GM06990 (cell line): ENCODE measurements at places on chromosomes 2 and 18.

GRCh38 chr2:191374366-191374765 lies 129.2 kb downstream of the MYO1B start:
- DNase-seq, result no peak

- DNase-seq, result no peak
Measured at GRCh38 chr2:203043226-203043625, 28.6 kb downstream of the NBEAL1 start.

DNA sequence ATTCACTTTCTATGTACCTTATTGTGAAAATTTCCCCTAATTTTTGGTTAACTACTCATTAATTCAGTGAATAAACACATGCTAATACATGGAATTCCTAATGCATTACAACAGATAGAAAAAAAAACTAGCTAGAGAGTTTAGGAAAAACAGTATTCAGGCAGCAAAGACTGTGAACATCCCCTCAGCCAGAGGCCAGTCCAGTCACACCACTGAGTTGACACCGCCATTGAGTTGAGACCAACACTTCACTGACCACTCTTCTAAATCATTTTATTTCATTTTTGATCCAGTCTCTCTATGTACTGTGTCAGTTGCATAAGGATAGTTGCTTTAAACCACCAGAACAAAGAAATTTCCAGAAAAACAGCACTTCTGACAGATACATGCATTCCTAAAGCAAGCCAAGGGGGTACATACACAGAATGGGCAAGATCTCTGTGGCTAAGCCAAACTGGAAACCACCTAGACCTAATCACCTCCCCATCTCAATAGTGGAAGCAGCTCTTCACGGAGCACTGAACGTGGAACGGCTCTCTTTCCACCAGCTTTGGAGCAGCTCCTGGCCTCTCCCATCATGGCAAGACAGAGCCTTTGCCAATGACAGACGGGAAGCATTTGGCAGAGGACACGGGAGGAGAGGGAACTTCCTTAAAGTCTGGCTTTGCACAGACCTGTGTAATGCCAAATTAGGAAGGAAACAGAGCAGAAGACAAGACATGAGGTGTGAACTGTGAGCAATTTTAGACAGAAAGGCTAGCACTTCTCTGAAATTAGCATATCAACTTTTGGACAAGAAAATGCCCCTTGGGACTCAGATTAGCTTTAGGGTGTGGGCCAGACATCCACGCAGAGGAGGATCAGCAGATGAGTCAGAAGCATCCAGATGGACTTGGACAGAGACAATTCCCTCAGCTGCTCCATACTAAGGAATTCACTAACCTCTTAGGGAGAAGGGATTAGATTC lies 36.4 kb downstream of the CACNB4 start:
- DNase-seq, result peak; percentile 57

DNA sequence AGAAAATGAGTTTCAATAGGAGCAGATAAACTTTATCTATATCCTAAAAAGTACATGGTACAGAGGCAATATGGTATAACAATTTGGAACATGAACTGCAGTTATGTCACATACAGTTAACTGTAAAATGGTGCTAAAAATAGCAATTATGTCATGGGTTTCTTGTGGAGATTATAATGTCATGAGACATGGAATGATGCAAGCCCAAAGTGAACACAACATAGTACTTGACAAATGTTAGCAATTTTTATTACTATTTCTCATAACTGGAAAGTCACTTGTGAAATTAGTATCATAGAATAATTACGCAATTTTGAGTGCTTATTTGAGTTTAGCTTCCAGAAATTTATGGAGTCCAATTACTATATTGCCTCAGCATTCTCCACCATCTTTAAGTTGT lies 1263.4 kb downstream of the DSC3 start:
- no peak for DNase-seq

GRCh38 chr2:13666582-13667414 lies 950.1 kb downstream of the TRIB2 start:
- peak; percentile 6 for DNase-seq

- peak; percentile 18 for DNase-seq
Measured at GRCh38 chr18:48007955-48008701, 77.7 kb upstream of the SMAD2 start.

- DNase-seq, result no peak
Measured at GRCh38 chr18:31637445-31637844, 45.8 kb downstream of the TTR start.

GRCh38 chr18:60568220-60568619 lies 195.6 kb upstream of the MC4R start:
- no peak for DNase-seq

- DNase-seq, result no peak
Measured at GRCh38 chr2:233342301-233342700, 12.0 kb upstream of the DGKD start.

- no peak for DNase-seq
Measured at GRCh38 chr2:47243596-47244323, 88.7 kb upstream of the STPG4 start.

DNA sequence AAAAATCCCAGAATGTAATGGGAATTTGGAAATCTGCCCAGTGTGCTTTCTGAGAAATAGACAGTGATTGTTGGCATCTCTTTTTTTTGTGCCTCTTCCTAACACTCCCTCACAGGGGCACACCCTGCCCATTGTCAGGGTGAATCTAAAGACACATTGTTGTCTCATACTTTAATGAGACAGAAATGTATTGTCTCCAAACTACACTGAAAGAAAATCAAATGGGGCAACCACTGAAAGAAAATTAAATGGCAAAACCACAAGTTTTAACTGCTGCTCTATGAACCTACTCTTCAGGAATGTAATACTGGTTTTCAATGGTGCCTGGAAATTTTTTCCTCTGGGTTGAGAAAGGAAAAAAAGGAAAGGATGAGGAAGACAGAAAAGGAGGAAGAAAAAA lies 43.2 kb upstream of the GLS start:
- no peak for DNase-seq

- DNase-seq, result no peak
Measured at GRCh38 chr18:75659535-75660023, 232.1 kb upstream of the SMIM21 start.

DNA sequence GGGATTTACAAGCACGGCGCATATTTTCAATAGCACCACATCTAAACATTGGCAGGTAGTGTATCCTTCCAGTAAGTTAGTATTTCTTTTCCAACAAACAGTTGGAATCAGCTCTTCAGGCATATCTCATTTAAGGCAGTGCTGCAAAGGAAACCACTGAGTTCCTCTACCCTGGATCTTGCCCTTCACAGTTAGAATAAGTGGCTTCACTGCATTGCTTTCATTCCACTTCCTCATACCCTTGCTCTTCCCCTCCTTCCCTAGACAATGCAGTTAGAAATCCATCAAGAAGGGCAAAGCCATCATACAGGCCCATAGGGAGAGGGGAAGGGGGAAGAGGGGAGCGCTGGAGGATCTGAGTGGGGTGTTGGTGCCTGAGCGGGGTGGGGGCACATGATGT lies 173.7 kb downstream of the FBXO15 start:
- no peak for DNase-seq

DNA sequence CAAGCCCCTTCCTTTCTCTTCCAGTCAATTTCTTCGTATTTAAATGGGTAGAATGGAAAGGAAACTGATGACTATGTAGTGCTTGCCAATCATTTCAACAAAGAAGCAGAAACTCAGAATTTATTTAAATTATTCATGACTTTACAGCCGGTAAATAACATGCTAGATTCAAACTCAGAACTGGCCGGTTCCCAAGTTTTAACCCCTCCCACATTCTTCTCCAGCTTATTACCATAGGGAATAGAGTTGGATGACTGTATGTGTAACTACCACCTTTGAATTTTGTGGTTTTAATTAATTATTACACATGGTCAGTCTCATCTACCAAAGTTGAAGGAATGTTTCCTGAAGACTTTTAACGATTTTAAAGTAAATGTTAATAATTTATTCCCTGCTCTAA lies 819.3 kb upstream of the LRATD1 start:
- no peak for DNase-seq

GRCh38 chr2:207432453-207432852 lies 97.3 kb upstream of the CREB1 start:
- DNase-seq, result no peak

DNA sequence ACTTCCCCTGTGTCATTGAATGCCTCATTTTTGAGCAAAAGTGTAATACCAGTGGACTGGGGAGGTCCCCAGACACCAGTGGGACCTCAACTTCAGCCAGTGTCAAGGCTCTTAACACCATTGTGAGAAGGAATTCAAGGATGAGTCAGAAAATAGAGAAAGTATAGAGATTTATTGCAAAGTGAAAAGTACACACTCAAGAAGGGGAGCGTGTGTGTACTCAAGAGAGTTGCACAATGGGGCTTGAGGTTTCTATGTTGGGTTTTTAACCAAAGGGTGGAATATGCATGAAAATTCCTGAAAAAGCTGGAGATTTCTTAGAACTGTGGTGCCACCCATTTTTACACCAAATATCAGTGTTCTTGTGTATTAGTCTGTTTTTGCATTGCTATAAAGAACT lies 81.9 kb downstream of the ADCYAP1 start:
- DNase-seq, result no peak

- no peak for DNase-seq
Measured at GRCh38 chr2:172426635-172427255, 641 bp upstream of the ITGA6 start.

DNA sequence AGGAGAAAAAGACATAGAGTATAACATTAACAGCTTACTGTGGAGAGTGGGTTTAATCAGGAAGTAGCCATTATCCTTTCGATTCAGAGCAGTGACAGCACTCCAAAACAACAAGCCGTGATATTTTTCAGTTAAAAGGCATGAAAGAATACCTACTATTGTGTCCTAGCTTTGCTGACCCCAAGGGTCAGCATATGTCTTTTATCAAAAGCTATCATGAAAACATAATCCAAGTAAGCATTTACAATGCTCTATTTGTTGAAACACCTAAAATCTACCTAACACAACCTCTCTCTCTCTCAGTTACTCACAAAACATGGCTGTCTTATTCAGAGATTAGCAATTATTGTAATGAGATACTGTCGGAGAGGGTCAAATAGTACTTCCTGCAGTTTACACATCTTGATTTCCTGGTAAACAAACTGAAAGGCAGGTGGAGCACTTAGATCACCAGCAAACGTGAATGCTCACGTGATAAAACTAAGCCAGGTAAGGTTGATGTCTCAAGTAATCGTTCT lies 100.0 kb downstream of the BAZ2B start:
- peak; percentile 39 for DNase-seq

GRCh38 chr18:12248926-12249720 lies 5.0 kb upstream of the CIDEA start:
- no peak for DNase-seq

DNA sequence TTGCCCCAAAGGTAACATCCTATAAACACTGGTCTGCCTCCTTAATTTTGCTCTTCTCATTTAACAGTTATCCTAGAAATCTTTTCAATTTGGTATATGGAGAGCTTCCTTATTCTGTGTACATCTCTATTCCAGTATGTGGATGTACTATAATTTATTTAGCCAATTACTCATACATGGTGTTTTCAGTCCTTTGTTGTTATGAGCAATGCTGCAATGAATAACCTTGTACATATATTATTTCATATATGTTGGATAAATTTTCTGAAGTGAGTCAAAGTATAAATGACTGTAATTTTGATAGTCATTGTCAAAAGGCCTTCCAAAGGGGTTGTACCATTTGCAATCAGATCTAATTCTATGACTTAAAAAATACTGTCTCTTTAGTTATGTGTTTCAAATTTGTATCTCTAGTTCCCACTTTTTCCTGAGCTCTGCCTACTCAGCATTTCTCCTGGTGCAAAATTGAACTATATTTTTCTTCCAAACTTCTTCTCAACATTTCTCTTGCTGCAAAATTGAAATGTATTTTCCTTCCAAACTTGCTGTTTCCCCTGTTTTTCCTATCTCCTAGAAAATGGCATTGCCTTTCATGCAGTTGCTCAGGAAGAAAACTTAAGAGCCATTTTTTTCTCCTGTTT lies 153.3 kb upstream of the OTX1 start:
- no peak for DNase-seq

GRCh38 chr2:101473591-101473910 lies 1.4 kb downstream of the RFX8 start:
- no peak for DNase-seq

GRCh38 chr2:60880643-60881046 lies 729 bp upstream of the REL start:
- no peak for DNase-seq

- DNase-seq, result no peak
Measured at GRCh38 chr2:100230754-100231153, 88.4 kb upstream of the AFF3 start.

- DNase-seq, result no peak
Measured at GRCh38 chr2:34892256-34892655, 1293.2 kb upstream of the FAM98A start.

- DNase-seq, result no peak
Measured at GRCh38 chr2:108351889-108352288, 25.9 kb upstream of the SULT1C4 start.

GRCh38 chr2:134347756-134348155 lies 93.9 kb downstream of the MGAT5 start:
- DNase-seq, result no peak

DNA sequence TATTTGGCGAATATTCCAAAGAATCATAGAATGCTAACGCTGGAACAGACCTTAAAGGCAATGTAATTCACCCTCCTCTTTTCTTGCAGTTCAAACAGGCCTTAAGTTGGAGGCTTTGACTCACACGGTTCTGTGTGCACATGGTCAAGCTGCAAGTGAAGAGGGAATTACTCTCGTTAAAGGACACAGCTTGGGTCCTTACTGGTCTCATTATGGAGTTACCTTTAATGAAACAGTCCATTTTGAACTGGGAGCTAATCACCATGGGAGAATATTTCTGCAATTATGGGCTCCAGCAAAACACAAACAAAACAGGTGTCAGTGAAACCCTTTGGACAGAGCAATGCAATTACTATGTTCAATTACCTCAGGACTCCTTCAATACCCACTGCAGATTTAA lies 135.5 kb downstream of the GAREM1 start:
- DNase-seq, result no peak

GRCh38 chr18:74242438-74243096 lies 49.2 kb downstream of the CYB5A start:
- DNase-seq, result no peak

GRCh38 chr2:96463119-96463518 lies 42.0 kb downstream of the NEURL3 start:
- no peak for DNase-seq

GRCh38 chr2:155382776-155383175 lies 684.3 kb downstream of the KCNJ3 start:
- no peak for DNase-seq

- DNase-seq, result no peak
Measured at GRCh38 chr2:105907184-105907583, 162.5 kb downstream of the NCK2 start.

GRCh38 chr2:84052043-84052442 lies 407.0 kb downstream of the SUCLG1 start:
- no peak for DNase-seq

GRCh38 chr2:198143793-198144192 lies 339.4 kb downstream of the PLCL1 start:
- DNase-seq, result no peak

- DNase-seq, result no peak
Measured at GRCh38 chr18:26536664-26537063, 11.7 kb downstream of the KCTD1 start.

- DNase-seq, result no peak
Measured at GRCh38 chr2:132448771-132449170, 32.2 kb downstream of the GPR39 start.

GRCh38 chr18:55477860-55478581 lies 110.0 kb downstream of the TCF4 start:
- DNase-seq, result no peak

GRCh38 chr2:101850450-101850849 lies 141.3 kb upstream of the IL1R2 start:
- DNase-seq, result no peak

GRCh38 chr18:48946329-48946835 lies 4.4 kb downstream of the SMAD7 start:
- DNase-seq, result no peak

GRCh38 chr2:241112046-241112445 lies 10.0 kb upstream of the MTERF4 start:
- DNase-seq, result no peak
